IPS DF 19.7 (cell line): ENCODE measurements at places on chromosomes 3 and 15.

GRCh38 chr3:140258222-140258724 lies 323.3 kb downstream of the CLSTN2 start:
- no peak for DNase-seq

DNA sequence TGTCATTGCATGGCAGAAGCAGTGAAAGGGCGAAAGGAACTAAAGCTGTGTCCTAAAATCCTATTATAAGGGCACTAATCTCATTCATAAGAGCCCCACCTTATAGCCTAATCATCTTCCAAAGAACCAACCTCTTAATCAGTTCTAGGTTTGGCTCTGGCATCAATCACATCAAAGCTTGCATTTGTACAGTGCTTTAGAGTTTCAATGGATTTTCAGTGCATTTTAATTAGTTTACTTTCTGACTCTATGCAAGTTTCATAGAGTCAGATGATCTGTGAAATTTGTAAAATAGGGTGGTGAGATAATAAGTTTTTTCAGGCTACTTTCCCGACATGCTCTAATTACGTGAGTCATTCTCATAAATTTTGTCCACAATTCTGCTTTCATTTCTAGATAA lies 341.1 kb downstream of the DIPK2A start:
- no peak for DNase-seq

GRCh38 chr3:13526626-13526949 lies 22.3 kb upstream of the FBLN2 start:
- no peak for DNase-seq

GRCh38 chr15:46061002-46061401 lies 426.2 kb downstream of the SQOR start:
- DNase-seq, result no peak

DNA sequence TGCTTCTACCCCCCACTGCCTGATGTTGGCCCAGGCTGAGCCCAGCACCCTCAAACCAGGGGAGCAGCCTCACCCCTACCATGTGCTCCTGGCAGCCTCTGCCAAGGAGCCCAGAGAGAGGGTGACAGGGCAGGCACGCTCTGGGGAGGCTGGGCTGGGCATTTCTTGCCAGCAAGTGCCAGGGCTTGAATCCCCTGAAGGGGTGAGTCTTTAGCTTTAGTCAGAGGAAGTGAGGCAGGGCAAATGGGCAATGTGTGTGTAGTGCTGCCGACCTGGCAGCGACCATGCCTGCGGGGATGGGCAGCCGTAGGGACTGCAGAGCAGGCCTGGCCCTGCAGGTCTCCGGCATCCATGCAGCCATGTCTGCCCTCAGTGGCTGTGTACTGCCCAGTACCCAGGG lies 18.1 kb downstream of the DUSP7 start:
- DNase-seq, result no peak

DNA sequence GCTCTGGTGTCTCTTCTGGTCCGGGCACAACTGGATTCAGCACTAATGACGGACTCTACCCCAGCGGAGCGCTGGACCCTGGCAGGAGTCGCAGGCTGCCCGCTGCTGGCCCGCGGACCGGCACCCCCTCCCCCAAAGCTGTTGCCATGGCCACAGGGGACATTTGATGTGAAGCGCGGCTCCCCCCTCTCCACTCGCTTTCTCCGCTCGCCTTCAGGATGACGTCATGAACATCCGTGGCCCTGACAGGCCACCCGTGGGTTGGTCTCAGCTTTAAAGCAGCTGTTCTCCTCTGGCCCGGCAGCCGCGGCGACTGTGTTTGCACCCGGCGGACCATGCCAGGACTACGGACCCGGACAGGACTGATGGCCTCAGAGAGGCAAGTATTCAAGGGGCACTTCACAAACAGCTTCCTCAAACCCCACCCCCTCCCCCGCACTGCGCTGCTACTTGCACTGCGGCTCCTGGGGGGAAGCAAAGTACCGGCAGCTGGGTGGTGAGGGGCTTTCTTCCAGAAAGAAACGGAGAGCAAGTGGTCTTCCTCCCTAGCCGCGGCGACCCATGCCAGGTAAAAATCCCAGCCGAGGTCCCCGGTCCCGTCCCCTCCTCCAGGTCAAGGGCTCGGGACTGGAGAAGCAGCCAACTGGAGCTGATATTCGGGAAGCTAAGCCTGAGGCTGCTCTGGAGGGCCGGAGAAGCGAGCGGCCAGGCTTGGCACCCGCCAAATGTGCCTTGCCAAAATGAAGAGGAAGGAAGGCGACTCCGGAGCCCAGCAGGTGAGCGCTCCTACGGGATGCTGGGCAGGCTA lies 16.6 kb upstream of the AEN start:
- no peak for DNase-seq

GRCh38 chr15:80186066-80186465 lies 33.3 kb downstream of the FAH start:
- no peak for DNase-seq

DNA sequence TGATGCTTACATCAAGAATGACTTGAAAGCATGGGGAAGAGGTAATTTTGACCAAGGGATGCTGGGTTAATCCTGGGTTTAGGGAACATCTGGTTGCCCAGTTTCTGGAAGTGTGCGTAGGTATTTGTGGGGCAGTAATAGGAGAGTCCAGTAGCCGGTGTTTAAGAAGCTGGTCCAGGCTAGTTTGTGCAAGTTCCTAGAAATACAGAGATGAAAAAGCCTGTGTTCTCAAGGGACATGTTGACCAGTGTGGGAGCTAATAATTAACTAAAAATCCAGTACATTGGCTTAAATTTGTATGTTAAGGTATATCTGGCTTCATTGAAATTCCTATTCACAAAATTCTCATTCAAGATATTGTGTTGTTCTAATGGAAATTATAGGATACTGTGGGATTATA lies 51.2 kb downstream of the UBE2E2 start:
- no peak for DNase-seq

GRCh38 chr3:51330046-51330445 lies 55.0 kb upstream of the MANF start:
- no peak for DNase-seq

DNA sequence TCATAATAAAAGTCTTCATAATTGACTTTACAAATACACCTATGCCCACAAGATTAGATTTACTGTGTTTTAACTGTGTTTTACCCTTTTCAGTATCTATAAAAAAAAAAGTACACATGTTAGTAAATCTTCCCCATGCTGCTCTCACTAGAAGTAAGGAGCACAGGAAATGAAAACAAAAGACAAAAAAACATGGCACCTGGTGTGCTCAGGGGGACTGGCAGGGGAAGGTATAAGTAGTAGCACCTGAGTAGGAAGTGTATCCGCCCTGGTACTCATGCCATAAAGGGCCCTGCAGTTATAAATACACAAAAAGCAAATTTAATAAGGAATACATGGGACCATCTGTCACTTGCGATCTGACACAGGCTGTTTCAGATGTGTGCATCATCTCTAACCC lies 8.9 kb upstream of the ALDH1A2 start:
- DNase-seq, result no peak

- DNase-seq, result no peak
These were observed 38.4 kb upstream of the TIPARP start for GRCh38 chr3:156635973-156636372.

DNA sequence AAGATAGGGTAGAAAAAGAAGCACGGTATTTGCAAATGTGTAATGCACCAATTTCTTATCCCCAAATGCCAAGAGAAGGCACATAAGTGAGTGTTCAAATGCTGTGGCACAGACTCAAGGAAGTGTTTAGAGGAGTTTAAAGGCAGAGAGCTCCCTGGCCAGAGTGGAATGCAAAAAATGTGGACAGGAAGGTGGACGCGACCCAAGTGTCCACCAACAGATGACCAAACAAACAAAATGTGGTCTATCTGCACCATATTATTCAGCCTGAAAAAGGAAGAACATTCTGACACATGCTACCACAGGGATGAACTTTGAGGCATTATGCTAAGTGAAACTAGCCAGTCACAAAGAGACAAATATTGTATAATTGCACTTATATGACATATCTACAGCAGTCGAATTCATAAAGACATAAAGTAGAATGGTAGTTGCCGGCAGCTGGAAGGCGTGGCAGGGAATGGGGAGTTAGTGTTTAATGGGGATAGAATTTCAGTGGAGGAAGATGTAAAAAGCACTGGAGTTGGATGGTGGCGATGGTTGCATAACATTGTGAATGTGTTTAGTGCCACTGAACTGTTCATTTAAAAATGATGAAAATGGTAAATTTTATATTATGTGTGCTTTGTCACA lies 126.6 kb downstream of the SRGAP3 start:
- no peak for DNase-seq

DNA sequence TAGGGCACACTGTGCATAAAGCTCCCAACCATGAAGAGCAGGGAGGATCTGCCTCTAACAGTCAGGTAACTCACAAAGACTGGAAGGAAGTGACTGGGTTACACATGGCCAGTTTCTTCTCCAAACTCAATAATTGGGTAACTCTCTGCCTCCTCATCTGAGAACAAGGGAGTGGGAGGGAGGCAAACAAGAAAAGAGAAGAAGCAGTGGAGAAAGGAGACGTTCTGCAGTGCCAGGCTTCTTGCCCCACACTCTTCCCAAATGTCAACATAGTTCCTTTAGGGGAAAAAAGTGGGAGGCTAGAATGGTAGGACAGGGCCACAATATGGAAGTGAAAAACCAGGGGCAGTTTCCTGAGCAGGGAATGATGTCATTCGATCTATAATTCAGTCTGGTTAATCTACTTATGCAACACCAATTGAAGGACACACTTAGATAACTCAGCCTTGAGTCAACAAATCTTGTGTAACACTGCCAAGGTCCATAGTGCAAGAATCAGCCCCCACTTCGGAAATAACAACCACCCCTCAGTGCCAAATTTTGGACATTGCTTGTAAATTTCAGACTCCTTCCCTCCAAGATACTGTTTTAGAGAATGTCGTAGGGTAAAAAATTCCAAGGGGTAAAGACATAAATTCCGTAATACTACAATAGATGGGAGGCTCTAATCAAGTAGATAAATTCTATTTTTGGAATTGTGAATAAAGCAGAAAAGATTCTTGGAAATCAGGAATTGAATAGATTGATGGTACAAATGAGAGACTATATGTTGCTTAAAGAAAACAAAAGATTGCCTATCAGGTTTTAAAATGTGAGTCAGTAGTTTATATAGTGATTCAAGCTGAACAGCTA lies 143.0 kb downstream of the LPP start:
- no peak for DNase-seq

- DNase-seq, result no peak
These were observed 635 bp downstream of the TUBGCP5 start for GRCh38 chr15:23038726-23039142.

- no peak for DNase-seq
These were observed 763 bp upstream of the ZIC4 start for GRCh38 chr3:147407114-147407497.

DNA sequence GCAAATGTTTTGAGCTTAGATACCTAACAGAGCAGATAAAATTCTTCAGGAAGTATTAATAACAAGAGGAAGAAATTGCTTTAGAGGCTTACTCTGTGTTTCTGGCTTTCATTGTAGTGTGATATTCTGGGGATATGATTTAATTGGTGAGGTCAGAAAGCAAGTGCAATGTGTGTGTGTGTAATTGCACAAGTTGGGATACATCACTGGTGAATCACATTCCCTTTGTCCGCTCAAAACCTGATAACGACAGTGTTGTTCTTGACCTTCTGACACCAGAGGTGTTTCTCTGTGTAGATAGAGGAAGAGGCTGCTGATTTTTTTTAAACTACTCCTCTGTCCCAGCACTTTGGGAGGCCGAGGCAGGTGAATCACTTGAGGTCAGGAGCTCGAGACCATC lies 161.1 kb downstream of the CACNA2D3 start:
- DNase-seq, result no peak

DNA sequence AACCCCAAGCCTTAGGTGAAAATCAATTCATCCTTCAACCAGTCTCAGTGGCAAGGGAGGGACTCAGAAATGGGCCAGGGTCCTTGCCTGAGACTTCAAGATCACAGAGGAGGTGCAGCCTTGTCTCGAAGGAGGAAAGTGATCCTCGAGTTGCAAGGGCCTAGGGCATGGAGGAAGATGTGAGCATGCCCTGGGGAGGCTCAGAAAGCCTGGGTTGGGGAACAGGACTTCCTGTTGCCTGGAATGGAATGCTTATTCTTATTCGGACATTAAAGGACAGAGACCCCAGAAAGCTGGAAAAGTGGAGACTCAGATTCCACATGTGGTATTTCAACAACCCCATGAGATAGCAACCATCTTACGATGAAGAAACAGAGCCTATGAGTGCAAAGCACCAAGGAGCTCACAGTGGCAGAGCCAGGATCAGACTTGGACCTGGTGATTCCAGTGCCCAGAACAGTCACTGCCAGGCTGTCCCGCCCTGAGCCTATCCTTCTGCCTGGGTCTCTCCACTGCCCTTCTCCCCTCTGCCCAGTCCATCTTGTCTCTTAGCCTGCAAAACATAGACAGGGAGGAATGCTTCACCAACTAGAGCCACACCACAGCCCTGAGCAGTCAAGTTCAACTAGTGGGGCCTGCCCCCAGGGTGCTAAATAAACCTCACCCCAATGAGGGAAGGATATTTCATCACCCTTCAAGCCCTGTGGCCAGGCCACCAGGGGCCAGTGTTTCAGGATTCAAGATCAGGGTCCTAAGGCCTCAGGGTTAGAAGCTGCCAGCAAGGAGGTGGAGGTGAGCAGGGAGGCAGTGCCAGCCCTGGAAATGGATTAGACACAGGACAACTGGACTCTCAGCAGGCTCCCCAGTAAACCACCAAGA lies 21.9 kb downstream of the DAPK2 start:
- no peak for DNase-seq

GRCh38 chr15:37037071-37037655 lies 63.2 kb downstream of the MEIS2 start:
- no peak for DNase-seq

DNA sequence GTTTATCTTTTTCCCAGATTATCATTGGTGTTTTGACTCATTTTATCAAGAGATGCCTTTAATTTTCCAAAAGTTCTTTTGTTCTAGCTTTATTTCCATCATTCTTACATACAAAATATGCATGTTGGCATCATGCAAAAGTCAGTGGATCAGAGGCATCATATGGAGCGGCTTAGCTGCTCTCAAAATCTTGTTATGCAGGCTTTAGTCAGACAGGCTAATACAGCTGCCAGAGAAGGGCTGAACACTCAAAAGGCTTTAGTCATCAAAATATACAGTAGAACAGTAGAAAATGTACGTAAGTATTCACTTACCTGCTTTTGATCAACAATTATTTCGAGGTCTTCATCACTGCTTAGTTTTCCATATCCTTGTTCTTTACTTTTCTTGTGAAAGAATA lies 65.5 kb downstream of the PEX5L start:
- DNase-seq, result no peak

GRCh38 chr3:111610612-111611054 lies 15.5 kb upstream of the ZBED2 start:
- DNase-seq, result no peak

DNA sequence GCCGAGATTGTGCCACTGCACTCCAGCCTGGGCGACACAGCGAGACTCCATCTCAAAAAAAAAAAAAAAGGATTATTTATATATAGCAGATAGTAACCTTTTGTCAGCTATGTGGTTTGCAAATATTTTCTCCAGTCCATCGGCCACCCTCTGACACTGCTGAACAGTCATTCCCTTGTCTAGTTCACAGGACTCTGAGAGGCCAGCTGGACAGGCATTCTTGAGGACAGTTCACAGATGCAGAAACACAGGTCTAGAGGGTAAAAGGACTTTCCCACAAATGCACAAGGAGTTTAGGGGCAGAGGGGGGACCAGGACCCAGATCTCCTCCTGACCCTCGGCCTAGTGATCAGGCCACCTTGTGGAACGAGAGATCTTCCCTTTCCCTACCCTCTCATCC lies 7.5 kb upstream of the TMEM40 start:
- no peak for DNase-seq

GRCh38 chr3:75192146-75192616 lies 471.9 kb upstream of the FRG2C start:
- DNase-seq, result peak; percentile 9

- no peak for DNase-seq
These were observed 33.5 kb upstream of the SPATA12 start for GRCh38 chr3:57026944-57027343.

GRCh38 chr3:14148041-14148985 lies 23.5 kb downstream of the TMEM43 start:
- DNase-seq, result no peak
